ENCODE measurements at places on chromosomes 16 and 17.

DNA sequence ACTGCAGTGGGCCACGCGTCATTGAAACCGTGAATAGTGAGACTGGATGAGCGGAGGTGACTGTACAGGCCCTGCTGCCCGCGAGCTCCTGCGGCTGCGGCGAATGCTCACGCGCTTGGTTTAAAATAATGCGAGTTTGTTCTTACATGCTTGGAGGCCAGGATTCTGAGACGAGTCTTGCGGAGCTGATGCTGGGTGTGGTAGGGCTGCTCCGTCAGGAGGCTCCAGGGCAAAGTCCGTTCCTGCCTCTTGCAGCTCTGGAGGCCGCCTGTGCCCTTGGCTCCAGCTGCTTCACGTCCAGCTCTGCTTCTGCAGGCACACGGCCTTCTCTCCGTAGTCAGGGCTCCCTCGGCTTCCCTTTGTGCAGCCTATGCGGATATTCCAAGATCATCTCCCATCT, 9.5 kb downstream of the ACSF3 start:
- DNase-seq: no peak

DNA sequence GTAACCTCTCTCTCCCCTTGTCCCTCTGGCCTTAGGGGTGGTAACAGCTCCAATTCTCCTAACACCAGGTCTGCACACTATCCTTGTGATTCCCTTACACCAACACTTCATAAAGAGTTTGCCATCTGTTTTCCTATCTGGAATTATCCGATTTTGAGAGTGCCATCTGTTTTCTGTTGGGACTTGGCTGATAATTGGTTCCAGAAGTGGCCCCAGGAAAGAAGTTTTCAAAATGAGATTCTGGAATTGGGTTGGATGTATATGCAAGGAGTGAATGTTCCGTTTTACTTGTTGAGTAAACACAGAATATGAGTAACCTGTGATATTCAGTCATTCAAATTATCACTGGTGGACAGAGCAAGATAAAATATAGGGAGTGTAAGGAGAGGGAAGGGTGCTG, 134.1 kb upstream of the HS3ST3A1 start:
- no peak for DNase-seq

DNA sequence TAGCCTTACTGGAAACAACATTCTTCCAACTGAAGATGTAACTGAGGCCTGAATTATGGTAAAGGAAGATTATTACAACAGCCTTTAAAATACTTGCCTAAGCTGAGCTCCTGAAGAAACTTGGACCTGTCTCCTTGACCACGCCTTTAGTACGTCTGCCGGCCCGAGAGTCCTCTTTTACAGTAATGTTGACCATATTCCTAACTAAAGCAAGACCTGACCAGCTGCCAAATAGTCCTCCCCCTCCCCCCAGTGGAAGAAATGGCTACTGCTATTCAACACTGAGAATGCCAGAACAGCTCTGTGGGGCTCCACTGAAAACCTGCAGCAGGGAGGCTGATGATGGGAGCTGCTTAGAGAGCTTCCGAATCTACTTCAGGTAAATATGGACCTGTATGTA, 12.6 kb upstream of the FOXJ1 start:
- no peak for DNase-seq

DNA sequence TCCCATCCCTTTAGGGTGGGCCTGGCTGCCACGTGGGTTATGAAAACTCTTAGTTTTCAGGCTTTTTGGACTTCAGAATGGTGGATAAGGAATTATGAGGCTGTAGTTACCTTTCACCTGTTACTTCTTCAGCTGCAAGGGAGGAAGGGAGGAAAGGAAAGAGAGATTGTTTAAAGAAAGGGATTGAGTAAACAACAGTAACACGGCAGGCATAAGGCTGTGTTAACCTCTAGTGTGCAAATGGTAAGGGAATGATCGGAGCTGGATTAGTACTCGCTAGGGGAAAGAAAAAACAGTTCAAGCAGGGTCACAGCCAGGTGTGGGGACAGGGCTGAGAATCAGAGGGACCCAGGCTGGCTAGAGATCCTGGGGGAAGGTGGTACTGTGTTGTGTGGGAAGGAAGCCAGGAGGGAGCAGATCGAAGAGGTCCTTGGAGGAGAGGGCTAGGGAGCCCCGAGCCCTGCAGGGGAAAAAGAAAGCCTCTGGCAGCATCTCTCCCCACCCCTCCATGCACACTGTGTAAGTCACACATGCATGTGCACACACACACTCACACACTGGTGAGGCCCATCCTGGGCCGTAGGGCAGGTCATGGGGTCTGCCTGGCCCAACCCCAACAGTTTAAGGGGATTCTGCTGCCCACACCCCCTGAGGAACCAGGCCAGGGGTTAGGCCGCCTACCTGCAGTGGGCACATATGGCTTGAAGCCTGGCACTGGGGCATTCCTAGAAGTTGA, 49.7 kb downstream of the SNX20 start:
- no peak for DNase-seq

DNA sequence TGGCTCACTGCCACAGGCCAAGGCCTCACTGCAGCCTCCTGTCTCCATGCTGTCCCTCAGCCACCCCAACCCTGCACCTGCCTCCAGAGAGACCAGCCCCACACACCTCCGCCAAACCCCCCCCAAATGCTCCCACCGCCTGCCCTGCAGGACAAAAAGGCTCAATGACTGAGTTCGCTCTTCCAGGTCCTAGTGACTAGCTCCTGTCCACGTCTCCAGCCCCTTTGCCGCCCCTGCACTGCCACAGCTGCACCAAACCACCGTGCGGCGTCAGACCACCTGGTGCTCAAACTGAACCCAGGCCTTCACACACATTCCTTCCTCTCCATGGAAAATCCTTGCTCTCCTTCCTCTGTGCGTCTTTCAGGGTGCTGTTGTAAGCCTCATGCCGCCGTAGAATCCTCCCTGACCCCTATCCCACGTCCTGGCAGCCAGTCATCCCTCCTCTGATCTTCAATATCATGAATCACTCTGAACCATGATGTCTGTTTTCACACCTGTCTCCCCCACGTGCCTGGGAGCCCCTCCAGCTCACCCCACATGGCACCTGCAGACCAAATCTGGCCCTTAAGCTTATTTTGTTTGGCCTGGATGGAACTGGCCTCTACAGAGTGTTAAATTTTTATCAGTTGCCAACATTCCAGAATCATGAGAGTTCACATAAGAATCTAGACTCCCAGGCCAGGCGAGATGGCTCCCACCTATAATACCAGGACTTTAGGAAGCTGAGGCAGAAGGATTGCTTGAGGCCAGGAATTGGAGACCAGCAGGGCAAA, 4.3 kb upstream of the GSG1L start:
- DNase-seq: no peak

DNA sequence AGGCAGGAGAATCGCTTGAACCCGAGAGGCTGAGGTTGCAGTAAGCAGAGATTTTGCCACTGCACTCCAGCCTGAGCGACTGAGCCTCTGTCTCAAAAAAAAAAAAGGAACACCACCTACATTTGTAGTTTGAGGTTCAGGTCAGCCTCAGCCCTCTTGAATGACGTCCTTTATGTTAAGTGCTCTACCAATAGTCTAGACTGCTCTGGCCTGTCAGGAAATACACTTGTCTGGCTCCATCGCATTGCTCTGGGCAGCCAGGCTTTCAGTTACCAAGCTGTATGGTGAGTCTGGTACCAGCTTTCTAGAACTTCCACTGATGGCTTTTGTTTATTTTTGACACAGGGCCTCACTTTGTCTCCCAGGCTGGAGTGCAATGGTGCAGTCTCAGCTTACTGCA, 11.4 kb downstream of the SOCS7 start:
- no peak for DNase-seq

GRCh38 chr16:275786-276232, at the start of gene RGS11:
RGS11 (minus strand) TSS chr16:275944; CDS start chr16:275911, 33 bp downstream.
- no peak for DNase-seq

GRCh38 chr16:56783344-56783743, 53.4 kb downstream of the NUP93 start:
- DNase-seq: no peak

GRCh38 chr16:5028950-5029475, 4.7 kb downstream of the NAGPA start:
- no peak for DNase-seq

DNA sequence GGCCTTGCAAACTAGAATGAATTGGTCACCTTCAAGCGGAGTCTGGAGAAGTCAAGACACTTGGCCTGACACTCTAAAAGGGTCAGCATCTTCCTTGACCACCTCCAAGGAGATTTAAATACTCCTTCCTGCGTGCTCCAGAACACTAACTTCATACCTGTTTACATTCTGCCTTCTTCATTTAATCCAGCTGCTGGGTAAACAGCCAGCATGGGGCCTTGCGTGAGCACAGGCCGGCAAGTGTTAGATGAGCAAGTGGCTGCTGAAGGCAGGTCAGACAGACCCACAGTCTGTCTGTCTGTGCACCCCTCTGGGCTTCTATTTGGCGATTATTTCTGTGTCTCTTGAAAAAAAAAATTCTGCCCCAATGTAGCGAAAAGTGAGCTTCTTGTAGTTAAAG, 153.8 kb downstream of the MSI2 start:
- no peak for DNase-seq

DNA sequence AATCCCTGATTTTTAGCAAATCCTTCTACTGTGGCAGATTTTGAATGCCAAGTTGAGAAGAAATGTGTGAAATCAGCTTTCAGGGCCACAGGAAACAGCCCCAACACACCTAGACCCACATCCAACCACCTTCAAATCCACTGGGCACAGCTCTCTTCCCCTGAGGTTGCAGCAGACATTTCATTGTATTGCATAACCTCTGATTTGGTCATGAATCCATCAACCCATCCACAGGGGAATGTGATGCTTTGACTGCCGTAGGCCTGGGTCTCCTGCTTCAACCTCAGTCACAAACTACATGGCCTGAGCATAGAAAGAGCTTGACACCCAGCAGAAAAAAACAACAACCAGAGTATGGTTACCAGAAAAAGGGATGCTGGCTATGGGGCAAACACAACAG, 145.6 kb downstream of the GSG1L start:
- no peak for DNase-seq

All from stimulated activated CD4-positive, alpha-beta T cell treated with anti-CD3 and anti-CD28 coated beads, TNF-alpha, amount 100 ng/mL, for 1 hour (primary cell).